ENCODE measurements at places on chromosomes 7 and 10.

- no peak for DNase-seq
Observed at GRCh38 chr7:32957326-32958045, at the start of gene FKBP9. Gene FKBP9 (plus strand): TSS chr7:32957440. CDS start chr7:32957574, 134 bp downstream.

DNA sequence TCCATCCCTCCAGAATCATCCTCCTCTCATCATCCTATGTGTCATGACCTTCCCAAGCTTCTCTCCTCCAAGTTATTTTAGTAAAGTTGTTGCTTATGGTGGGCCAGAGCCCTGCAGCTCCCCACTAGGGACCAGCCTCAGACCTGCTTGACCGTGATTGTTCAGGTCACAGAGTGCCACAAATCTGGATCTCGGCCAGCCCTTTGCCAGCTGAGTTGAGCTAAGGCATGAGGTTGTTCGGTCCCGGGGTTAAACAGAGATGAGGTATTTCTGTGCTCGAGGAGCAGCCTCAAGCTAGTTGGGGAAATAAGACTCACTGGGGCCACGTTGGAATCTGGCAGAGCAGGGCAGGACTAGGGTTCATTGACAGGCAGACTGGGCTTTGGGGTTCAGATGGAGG lies 66.3 kb upstream of the PPIF start:
- DNase-seq = no peak

DNA sequence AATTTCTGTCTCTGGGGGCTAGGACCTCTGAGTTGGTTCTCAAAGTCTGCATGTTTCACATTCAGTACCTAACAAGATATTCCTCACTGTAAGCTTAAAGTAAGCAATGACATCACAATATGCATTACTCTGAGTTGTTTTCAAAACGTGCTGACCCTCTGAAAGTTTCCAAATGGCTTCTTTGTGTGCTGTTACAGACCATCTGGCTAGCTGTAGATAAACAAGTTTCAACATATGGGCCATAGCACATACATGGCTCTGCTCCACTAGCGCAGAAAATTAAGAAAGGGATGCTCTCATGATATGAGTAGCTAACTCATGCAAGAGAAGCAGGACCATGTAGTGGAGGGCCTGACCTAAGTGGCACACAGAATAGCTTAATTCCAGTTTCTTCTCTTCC lies 119.0 kb downstream of the HTR7 start:
- no peak for DNase-seq

GRCh38 chr7:43465581-43466554 lies 117.0 kb upstream of the STK17A start:
- DNase-seq = no peak

DNA sequence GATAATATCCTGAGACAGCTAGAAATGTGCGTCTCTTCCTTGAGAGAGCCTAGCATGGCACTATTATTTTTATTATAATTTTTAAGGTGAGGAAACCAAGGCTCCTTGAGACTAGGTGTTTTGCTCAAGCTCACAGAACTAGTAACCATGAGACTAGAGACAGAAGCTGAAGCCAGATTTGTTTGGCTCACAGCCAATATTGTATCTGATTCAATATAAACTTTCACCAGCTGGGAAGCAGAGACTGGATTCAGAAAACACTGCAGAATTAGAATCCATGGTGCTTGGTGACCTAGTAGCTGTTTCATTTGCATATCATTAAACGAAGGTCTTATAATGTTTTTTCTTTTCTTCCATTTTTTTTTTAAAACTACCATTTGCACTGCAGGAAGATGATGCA lies 64.4 kb downstream of the DNAJB9 start:
- DNase-seq = no peak

DNA sequence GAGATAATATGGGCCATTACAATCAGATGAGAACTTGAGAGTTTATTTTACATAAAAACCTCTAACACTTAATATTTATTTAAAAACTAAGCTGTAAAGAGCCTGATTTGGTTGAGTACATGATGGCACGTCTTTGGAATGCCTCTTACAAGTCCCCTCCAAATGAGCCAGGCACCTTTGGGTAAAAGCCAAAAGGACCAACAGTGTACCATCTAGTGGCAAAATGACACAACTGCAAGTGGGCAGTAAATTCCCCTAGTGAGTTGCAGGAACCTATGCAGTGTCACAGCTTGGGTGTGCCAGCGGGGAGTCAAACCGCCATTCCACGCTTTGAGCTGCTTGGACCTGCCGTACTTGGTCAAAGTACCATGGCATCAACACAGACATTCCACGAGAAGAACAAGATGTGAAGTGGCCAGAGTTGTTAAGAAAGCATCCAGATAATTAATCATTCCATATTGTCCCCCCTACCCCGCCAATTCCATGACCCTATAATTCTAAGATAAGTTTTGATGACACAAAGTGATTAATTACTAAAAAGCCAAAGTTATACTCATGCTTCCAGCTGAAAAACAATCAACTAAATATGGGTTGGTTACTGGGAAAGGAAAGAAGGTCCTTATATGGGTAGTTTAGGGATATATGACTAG lies 115.2 kb downstream of the SORBS1 start:
- DNase-seq = peak; percentile 6

GRCh38 chr10:7101451-7101850 lies 309.4 kb downstream of the SFMBT2 start:
- DNase-seq = no peak
